ENCODE measurements at places on chromosomes 12 and 14.

DNA sequence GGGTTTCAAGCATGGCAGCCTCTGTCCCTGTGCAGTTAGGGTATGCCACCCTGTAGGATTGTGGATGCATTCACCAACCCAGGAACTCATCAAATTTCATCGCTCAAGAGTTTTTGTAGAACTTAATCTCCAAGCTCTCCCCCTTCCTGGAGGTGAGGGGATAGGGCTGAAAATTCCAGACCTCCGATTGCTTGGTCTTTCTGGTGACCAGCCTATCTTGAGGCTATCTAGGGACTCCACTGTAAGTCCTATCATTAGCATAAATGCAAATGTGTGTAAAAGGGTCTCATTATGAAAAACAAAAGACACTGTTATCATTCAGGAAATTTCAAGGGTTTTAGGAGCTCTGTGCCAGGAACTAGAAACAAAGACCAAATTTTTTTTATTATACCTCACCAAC lies 244.0 kb downstream of the DUSP6 start:
- no peak for DNase-seq

DNA sequence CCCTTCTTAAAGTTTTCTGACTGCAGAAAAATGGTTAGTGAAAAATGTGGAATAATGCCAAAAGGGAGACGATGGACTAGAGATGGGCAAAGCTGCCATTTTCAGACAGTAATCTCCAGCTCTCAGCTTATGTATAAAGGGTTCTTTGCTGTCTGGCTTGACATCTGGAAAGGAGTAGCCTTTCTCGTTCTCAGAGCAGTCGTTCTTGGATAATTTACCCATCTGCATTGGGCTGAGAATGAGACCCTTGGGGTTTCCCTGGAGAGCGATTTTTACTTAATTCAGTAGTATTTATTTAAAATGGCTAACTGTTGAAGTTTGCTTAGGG lies 1.2 kb downstream of the NUDT4 start:
- DNase-seq: no peak

- peak; percentile 24 for DNase-seq
These were observed 24.3 kb downstream of the SYNDIG1L start for GRCh38 chr14:74401504-74402241.

- DNase-seq: no peak
These were observed 309.3 kb downstream of the MED13L start for GRCh38 chr12:115968211-115968610.

GRCh38 chr12:94875525-94875924 lies 128.0 kb downstream of the NDUFA12 start:
- DNase-seq: no peak

DNA sequence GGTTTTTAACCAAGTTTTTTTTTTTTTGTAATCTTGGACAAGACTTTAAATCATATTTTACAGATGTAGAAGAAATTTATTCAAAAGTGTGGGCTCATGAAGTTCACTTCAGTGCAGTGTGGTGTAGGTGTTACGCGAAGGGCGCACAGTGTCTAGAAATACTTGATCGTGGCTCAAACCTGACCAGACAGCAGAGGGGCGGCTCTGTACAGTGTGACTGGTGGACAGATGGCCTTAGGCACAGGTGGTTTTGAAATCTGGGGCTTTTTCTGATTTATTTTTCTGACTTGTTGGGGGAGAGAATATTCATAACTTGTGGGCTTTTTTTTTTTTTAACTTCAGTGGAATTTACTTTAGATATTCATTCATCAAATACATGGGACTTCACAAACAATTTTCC lies 179.2 kb downstream of the PELI2 start:
- no peak for DNase-seq

DNA sequence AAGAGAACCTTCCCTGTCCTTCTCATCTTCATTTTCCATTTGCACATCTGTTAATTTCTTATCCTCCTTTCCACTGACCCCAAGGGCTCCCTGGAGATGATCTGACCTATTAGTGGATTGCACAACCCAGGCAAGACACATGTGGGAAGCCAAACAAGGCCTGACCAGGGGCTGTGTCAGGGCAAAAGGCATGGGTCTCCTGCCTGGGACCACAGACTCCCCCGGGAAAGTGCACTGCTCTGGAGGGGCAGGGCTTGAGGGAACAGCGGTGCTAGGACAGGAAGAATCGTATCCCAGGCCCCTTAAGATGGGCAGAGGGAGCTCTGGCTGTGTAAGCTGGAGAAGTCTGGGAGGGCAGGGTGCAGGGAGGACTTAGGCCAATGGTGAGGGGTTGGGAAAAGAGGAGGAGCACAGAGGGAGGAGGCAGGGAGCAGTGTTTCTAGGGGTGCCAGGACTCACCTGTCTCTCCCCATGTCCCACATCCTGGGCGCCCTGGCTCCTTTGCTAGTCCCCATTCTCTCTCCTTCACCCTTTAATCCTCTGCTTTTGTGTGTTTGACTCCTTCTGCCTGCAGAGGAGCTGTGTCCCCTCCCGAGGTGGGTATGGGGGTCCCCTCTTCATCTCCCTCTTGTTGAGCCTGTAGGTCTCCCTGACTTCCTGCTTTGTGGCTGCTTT lies 25.3 kb downstream of the PLEKHG3 start:
- no peak for DNase-seq

- no peak for DNase-seq
These were observed 104.7 kb upstream of the RTL1 start for GRCh38 chr14:101008196-101008595.

- no peak for DNase-seq
These were observed 139.3 kb upstream of the PZP start for GRCh38 chr12:9347328-9348127.

GRCh38 chr12:52907092-52907810 lies 2.4 kb upstream of the KRT8 start:
- no peak for DNase-seq

GRCh38 chr14:97107760-97108159 lies 310.6 kb downstream of the VRK1 start:
- no peak for DNase-seq

DNA sequence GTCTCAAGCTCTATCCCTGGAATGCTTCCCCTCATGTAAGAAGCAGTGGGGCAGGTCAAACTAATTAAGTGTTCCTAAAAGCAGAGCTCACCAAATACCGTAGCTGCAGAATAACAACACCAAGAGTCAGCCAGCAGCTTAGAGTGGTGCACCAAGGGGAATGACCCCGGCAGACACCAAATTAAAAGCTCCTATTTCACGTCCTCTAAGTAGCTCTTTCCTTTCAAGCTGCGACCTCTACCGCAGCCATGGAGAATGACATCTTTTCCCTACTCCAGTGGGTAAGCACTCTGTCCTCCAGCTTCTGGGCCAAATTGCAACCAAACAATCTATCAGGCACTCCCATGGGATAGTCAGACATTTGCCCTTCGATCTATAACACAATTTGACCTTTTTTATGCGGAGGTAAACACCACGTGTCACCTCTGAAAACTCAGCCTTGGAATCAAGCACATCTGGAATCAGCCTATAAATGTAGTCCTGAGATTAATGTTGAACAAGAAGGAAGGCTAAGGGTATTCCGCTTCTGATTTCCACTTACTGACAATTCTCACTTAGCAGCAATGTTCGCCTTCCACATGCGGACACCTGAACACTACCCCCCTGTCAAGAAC lies 67.6 kb upstream of the CDKN3 start:
- no peak for DNase-seq

DNA sequence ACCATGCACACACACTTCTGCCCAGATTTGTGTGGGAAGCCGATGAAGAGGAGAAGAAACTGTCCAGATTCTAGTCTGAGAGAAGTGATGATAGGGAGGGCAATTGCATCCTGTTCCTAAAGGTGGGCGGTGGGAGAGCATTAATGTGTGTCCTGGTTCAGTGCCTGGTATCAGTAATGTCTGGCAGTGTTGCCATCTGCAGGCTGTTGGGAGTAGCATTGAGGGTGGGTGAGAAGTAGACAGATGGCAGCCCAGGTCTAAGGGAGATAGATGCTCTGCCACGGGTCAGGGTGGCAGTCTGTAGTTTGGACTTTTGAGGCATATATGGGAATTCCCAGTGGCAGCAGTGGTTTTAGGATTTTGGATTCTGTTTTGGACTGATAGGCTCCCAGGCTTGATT lies 156.4 kb downstream of the ETNK1 start:
- DNase-seq: no peak

DNA sequence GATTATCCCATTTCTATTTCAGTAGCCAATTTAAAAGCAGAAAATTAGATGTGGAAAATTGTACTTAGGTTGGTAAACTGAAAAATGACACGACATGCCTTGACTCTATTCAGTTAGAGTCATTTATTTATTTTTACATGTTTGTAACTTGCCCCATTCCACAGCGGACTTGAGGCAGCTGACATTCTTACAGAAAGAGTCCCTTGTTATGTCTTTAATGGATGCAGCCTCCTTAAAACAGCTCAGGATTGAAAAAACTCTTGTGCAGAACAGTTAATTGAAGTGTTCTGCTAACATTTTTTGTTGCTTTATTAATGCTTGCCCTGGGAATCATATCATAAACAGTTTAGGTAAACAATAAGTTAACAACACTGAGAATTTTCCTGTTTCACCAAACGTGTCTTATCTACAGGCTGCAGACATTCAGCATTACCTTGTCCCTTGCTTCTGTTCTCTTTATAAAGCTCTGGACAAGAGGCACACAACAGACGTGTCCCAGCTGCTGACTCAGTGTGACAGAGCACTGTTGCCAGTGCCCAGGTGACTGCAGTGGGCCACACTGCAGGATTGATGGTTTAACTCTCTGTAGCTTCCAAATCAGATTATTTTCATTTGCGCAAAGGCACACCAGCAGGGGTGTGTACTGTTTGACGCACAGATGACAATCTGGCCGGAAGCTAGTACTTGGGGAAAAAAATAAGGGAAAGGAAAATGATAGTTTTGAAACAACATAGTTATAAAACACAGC lies 101.6 kb downstream of the PELI2 start:
- no peak for DNase-seq

GRCh38 chr12:30939234-30939633 lies 12.7 kb downstream of the TSPAN11 start:
- no peak for DNase-seq

DNA sequence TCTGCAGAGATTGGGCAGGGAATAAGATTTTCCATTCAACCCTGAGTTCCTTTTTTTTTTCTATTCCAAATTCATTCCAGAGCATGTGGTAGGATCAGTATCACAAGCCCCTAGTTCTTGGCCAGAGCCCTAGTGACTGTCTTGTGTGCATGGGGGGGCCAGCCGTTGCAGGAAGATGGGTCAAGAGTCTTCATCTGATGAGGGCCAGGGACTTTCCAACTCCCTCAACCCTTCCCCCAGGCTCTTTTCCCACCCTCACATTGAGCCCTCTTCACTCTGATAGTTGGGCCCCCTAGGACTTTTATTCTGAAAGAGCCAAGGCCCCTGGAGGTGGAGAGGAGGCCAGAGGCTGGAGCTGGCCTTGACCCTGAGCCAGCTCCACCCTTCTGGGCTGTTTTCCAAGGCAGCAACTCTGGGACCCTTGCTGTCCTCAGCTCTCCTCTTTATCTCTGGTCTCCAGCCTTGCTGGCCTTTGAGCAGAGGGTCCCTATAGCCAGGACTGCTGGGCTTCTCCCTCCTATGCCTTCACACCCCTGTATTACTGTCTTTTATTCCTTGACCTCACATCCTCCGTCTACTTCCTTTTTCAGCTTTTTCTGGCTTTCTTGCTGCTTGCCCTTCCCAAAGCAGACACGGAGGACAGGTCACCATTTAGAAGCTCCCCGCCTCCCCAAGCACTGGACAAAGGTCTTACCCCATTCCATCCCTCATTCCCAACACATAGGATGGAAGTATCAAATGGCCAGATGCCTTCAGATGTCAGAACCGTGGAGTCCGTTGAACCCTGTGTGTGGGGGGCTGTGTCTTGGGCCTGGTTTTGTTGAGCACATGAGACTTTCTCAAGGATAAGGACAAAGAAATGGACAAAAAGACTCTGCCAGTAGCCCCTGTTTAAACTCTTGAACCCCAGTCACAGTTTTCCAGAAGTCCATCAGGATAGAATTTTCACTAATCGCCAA lies 5.6 kb downstream of the RBP5 start:
- DNase-seq: no peak

GRCh38 chr14:64680013-64680713 lies 24.1 kb upstream of the PLEKHG3 start:
- no peak for DNase-seq

DNA sequence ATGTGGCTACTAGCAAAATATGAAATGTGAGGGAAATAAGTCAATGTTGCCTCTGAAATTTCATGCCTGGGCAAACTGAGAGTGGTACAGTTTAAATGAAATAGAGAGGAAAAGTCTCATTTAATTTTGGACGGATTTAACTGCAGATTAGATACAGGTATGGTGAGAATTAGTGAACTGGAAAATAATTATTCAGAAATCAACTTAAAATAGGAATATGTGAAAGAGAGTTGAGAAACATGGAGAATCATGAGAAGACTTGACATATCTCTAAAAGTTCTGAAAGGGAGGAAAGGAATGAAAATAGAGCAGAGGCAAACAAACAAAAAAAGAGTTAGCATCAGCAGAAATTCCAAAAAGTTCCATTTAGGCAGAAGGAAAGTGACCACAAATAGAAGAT lies 33.5 kb upstream of the BMAL2 start:
- no peak for DNase-seq

GRCh38 chr14:69648480-69649451 lies 37.4 kb downstream of the SUSD6 start:
- DNase-seq: no peak

GRCh38 chr12:67222302-67222701 lies 46.9 kb upstream of the CAND1 start:
- no peak for DNase-seq

DNA sequence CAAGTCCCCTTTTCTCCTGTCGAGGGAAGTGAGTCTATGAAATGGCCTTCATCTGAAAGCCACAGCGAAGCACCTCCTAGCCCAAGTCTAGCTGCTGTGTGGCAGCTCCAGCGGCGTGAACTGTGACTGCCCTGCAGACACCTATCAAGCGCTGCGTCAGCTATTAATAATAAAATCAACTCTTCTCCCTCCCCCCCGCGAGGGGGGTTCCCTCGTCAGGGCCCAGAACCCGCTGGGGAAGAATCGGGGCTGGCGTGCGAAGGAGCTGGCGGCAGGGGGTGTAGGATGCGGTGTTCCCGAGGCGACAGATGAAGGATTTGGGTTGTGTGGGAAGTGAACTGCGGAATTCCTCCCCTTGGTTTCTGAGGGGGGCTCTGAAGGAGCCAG lies 662 bp upstream of the ATP2A2 start:
- DNase-seq: peak; percentile 61

- no peak for DNase-seq
These were observed 480.2 kb upstream of the FBXO33 start for GRCh38 chr14:39912192-39913100.
